ENCODE measurements at places on chromosomes 12 and 14. TPM values are rescaled to one million over a fixed set of nuclear protein-coding genes. Genes with fewer than 3 reads are reported as not detected.

DNA sequence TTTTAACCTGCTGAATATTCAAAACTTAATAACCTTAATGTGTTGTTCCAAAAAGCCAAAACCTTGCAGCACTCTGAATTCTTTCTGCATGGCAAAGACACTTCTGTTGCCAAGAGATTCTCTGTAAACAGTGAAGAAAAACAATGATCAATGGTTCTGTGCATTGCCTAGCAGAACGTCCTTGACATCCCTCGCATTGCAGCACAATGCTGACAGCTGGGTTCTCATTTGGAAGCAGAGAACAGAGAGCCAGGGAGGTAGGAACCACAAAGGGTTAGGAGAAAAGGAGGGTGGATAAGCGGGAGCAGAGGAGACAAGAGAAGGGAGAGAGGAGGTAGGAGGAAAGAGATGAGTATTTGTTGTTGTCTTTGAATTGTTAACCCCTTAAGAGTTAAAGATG is 501.1 kb downstream of the NAV3 start:
- DNase-seq, result no peak

DNA sequence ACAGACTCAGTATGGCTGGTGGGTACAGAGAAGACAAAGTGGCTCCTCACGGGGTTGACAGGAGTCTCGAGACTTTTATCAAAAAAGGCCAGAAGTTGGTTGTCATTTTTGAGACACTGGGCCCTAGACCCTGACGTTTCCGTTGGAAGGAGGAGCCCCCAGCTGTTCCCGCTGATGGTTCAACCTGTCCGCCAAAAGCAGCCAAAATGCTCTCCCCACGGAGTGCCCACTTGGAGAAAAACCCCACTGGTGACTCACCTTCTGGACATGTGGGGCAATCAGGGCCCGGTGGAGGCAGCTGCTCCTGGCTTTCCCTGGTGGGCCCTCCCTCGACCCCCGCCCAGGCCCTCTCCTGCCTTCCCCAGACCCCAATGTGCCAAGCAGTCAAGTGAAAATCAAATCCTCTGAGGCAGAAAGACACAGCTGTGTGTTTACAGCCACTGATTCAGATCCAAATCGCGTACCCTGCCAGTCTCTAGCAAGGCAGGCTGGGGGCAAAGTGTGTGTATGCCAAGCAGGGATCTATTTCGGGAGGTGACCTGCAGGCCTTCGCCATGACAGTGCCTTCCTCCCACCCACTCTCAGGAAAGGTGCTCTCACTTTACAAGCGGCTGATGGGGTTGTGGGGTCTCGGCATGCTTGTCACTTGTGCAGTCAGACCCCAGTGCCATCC is 347.4 kb downstream of the DPF3 start:
- no peak for DNase-seq

DNA sequence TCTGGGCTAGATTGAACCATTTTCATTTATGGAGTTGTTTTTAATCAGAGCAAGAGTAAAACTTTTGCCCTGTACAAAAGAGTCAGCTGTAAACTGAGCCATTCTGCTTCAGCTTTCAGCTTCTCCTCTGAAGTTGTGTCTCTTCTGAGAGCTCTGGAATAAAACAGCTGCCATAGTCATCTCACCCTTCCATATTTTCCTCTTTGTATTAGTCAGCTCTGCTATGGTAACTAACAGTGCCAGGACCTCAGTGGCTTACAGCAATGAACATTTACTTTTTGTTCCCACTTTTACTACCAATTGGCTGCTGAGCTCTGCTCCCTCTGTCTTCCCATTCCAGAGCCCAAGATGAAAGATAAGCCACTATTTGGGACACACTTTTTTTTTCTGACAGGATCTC is 178.5 kb downstream of the DAD1 start:
- DNase-seq, result no peak

DNA sequence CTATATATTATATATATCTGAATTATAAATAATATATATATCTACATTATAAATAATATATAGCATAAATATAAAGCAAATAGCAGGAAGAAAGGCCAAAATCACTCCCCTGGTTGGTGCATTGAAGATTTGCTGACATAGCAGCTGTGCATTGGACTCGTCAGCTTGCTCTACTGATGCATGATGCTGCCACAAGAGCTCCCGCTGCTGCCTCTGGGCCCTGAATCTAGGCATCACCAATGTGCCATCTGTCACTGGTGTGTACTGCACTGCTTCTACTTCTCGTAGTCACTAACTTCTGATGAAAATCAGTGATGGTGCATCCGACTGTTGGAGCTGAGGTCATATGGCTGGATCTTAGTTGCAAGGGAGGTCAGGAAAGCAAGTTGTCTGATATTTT is 205.0 kb downstream of the ADAMTS20 start:
- DNase-seq, result no peak

DNA sequence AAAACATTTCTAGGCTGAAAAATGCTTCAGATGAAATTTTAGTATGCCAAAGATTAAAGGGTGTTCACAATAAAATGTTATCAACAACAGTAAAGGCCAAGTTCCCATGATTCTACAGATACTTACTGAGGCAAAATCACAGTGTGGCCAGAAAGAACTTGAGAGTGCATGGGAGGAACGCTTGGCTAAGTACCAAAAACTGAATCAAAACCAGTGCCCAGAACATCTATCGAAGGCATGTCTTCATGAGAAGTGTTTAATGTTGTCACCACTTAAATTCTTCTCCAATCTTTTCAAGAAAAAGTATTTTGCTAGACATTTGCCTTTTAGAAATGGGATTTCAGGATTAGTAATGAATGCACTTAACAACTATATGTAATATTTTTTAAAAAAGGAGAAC is 41.5 kb downstream of the KIF21A start:
- no peak for DNase-seq

DNA sequence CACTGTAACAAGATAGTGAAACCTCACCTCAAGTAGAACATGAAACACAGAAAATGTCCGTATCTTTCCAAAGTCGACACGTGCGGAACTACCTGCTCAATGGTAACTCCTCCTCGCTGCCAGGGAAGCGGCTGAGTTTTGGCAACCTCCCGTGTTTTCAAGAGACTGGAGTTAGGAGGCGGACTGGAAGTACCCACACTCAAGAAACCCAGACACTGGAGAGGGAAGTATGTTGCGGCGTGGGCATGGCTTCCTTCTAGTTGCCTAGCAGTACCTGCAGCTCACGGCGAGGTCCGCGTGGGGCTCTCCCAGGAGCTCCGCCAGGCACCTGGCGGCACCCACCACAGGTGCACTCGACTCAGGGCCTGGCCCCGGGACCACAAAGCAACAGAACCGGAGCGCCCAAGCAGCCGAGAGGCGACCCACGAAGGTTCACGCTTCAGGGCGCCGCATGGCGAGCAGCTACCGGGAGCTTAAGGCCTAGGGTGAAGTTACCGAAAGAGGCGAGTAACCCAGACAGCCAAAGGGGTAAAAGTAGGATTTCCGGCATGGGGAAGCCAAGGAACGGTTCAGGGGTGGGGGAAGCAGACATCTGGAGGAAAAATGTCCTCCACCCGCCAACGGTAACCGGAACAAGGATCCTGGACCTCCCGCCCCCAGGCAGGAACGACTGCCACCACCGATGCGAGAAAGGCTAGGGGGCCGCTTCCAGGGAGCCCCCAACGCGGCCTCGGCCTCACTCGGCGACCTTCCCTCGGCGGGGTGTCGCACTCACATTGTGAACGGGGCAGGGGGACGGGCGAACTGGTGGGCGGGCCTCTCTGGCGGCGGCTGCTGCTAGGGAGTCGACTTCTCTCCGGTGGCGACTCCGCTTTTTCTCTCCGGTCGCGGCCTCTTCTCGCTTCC is 608 bp downstream of the PTGES3 start:
- DNase-seq, result peak; percentile 28

- DNase-seq, result peak; percentile 19
Measured at GRCh38 chr12:49187184-49187583, 1.7 kb downstream of the TUBA1A start.

DNA sequence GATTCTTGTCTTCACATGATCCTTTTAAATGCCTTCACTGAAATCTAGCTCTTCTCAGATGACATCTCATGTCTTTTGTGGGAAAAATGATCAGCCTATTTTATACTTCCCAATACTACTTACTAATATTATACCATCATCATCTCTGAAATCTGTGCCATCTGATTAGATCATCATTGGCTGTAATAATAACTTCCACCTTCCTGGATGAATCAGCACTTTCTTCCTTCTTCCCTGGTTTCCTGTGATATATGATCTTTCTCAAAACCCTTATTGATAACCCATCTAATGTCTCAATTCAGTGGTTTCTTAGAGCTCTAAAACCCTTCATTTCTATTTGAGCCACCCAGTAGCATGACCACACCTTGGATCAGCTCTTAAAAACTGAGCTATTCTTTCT is 30.9 kb downstream of the GPR137C start:
- peak; percentile 14 for DNase-seq

DNA sequence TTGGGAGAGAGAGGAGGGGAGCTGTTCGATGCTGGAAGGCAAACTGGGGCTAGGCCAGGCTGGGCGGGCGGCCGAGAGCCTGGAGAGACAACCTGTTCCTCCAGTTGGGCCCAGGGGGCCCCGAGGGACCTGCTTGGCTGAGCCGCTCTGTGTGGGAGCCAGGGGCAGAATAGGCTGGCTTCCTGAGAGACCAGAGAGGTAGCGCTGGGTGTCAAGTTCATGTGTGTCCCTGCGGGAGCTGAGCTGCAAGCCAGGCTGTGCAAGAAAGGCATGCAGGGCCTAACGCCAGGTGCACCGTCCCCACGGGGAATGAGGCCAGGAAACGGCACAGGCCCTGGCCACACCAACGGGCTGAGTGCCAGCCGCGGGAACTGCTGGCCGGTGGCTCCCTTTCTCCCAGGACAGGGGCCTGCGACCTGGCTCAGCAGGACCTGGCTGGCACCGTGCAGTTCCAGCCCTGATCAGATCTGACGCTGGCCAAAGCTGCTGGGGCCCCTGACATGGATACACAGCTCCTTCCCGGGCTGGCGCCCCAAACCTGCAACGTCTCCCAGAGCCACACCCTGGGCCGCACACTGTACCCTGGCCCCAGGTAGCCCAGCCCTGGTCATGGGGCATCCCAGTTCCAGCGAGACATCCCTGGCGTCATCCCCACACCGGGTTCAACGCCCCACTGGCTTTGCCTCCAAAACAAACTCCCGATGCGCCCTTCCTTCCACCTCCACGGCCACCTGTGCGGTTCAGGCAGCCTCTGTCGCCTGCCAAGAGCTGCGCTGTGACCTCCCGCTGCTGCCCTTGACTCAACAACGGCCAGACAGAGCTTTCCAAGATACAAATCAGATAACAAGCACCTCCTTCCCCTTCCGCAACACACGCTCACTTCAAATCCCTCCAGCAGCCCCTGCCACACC is 65.0 kb downstream of the RFLNA start:
- no peak for DNase-seq

- no peak for DNase-seq
Measured at GRCh38 chr12:56080556-56081138, 682 bp downstream of the ERBB3 start.

DNA sequence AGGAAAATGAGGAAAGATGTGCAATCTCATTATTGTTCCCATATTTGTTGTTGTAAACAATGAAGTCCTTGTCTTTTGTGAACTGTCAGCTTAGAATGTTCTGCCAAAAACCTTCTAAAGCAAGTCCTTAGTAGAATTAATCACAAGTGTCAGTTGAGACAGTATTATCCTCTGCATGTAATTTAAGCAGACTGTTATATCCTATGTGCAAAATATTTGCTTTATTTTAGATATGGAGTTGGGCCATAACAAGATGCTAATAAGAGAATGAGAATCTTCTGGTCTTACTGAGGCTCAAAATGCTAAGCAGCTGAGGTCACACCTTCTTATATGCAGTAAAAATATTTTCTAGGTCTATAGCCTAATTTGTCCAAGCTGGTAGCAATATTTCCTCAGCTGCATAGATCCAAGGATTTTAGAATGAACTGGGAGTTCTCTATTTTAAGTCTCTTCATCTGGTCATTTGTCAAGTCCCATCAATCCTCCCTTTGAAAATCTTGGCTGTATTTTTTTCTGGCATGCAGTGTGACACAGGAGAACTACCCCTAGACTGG is 222.3 kb upstream of the NAV3 start:
- DNase-seq, result no peak

DNA sequence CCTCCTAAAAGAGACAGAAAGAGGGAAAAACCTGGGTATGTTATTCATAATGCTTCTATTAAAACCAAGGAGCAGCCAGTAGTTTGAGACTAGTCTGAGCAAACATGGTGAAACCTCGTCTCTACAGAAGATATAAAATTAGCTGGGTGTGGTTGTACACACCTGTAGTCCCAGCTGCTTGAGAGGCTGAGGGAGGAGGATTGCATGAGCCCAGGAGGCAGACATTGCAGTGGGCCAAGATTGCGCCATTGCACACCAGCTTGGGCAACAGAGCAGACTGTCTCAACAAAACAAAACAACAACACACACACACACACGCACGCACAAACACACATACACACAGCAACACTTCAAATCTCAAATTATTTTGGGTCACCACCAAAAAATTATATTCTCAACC is 27.8 kb downstream of the HECTD4 start:
- no peak for DNase-seq

GRCh38 chr12:128905003-128905544 is 51.8 kb downstream of the GLT1D1 start:
- peak; percentile 6 for DNase-seq

DNA sequence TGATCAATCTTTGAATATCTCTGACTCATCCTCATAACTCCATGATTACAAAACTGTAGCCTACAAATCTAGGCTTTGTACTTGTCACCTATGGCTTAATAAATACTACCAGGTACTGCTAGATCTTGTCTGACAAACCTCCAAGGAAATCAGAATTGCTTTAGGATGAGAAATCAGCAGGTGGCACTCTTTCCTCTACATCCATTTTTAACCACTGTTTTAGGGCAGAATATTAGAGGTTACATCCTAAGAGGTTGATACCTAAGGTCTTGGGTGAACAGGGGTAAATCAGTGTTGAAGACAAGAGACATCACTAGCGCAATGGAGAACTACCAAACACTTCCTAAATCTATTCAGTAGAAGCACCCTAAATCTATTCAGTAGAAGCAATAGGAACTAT is 63.1 kb upstream of the SOX5 start:
- DNase-seq, result no peak

The HOXC10 gene
- 2.7 TPM for total RNA-seq

The SPRING1 gene
- total RNA-seq, result 38.0 TPM

The APOF gene
- total RNA-seq, result not detected

The C1QL4 gene
- 5.3 TPM for total RNA-seq

The FITM1 gene
- total RNA-seq, result 0.63 TPM

The LTBR gene
- 84.7 TPM for total RNA-seq

The HNF1A gene
- not detected for total RNA-seq

The AMDHD1 gene
- total RNA-seq, result 0.43 TPM

The DRAM1 gene
- total RNA-seq, result 11.0 TPM
